ENCODE measurements at places on chromosomes 3 and 15.

DNA sequence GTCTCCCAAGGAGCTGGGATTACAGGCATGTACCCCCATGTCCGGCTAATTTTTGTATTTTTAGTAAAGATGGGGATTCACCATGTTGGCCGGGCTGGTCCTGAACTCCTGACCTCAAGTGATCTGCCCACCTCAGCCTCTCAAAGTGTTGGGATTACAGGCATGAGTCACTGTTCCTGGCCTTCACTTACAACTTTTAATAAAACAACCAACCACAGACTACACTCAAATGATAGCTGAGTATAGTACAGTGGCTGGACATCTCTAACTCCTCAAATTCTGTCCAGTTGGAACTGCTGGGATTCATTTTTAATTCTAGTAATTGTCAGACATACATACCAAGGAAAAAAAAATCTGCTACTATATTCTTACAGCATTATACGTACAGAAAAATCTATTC lies 71.0 kb downstream of the PBRM1 start:
- DNase-seq = no peak

DNA sequence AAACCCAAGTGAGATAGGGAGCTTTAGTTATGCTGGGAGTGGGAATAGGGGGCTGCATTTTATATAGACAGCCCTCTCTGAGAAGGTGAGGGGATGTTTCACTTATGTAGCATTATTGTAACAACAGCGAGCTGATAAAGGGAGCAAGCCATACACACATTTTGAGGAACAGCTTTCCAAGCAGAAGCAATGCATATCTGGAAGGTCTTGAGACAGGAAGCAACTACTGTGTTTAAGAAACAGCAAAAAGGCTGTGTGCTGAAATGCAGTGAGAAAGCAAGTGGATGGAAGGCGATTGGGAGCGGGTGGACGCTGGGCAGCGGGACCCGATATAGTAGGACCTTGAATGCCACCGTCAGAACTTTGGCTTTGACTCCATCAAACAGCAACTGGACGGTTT lies 155.9 kb upstream of the TBL1XR1 start:
- DNase-seq = no peak

DNA sequence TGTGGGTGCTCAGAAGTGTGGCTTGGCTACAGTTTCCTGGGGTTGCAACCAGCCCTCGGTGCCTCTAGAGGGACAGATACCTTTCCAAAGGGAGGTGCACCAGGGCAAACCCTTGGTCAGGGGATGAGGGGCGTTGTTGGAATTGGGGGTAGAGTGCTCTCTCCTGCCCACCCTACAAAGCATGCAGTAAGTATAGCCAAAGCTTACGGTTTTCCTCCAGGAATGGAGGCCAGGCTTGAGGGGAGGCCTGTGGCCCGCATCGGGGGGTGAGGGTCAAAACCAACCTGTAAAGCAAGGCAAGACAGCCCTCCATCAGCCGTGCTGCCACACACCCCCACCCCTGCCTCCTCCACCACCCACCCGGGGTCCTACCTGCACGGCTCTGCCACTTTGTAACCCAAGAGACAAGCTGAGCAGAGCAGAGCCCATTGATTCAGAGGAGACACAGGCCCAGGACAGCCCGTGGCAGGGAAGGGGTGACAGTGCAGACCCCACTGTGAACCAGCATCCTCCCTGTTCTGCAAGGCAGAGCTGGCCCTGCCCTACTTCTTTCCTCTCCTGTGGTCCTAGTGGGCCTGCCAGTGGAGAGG lies 41.5 kb downstream of the TLE3 start:
- DNase-seq = no peak

DNA sequence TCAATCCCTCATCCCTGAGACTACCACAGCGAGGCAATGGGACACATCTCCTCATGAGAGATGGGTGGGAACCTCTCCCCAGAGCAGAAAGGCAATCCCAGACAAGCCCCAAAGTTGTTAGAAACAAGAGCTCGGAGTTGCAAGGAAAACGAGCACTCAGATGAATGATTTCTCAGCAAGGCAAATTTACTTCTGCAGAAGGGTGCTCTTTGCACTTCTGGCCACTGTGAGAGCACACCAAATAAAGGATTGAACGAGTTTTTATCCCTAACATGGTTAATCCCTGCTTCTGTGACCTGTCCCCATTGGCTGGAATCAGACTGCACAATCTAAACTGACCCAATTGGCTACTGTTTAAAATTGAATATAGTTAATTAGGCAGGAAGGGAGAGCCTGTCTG lies 339.1 kb upstream of the POU1F1 start:
- no peak for DNase-seq

DNA sequence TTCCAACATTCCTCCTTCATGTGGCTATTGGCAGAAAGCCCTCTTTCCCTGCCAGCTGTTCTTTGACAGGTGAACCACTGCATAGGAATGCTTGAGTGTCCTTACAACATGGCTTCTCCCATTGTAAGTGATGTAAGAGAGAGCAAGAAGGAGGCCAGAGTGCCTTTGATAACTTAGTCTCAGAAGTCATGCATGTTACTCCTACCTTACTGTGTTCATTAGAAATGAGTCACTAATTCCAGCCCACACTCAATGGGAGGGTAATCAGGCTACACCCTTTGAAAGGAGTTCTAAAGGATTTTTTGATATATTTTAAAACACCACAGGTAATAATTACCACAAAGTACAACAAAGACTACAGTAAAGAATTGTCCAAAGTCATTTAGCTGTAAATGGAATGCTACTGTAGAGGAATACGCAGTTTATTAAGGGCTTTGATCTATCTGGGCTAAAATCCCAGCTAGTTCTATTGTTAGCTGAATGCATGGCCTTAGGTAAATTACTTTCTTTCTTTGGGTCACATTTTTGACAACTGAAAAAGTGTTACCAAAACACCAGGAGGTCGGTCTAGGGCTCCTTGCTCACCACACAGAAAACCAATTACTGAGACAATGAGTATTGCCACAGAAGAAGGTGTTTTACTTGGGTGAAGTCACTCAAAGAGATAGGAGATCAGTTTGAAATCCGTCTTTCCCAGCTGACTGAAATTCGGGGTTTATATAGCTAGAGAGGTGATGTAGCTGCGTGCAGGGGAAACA lies 154.9 kb downstream of the GRM7 start:
- no peak for DNase-seq

DNA sequence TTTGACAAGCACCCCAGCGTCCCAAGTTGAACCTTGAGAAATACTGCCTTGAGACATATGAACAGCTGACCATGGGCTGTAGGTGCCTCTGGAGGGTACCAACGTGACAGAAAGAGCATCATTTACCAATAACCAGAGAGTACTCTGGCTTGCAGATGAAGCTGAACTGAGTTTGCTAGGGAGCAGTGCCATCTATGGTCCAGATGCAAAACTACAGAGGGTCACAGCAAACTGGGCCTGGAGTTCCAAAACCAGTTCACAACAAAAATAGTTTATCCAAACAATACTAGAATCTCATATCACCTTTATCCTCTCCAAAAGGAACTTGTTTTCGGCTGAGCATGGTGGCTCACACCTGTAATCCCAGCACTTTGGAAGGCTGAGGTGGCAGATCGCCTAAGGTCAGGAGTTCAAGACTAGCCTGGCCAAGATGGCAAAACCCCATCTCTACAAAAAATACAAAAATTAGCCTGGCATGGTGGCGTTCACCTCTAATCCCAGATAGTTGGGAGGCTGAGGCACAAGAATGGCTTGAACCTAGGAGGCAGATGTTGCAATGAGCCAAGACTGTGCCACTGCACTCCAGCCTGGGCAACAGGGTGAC lies 69.3 kb downstream of the CHAC1 start:
- DNase-seq = peak; percentile 69

Measured in left forelimb (tissue), 1 donor.